ENCODE measurements at places on chromosomes 7 and 10.

- no peak for DNase-seq
Measured at GRCh38 chr7:20916311-20916710, 129.6 kb upstream of the SP8 start.

DNA sequence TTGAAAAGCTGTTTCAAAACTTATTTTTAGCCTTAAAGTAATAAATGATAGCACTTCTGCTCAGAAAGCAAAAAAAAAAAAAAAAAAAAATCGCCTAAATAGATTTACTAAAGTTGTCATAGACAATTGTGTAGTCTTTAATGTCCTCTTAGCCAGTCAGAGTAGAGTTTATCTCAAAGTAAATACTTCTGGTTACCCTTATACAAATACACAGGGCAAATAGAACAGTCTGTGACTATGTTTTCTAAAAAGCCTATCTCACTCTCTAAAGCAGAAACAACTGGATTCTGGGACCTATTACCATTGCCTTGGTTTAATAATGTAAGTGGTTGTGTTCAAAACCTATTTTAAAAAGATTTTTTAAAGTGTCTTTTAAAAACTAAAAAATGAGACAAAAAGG lies 156.2 kb upstream of the THSD7A start:
- DNase-seq: no peak

DNA sequence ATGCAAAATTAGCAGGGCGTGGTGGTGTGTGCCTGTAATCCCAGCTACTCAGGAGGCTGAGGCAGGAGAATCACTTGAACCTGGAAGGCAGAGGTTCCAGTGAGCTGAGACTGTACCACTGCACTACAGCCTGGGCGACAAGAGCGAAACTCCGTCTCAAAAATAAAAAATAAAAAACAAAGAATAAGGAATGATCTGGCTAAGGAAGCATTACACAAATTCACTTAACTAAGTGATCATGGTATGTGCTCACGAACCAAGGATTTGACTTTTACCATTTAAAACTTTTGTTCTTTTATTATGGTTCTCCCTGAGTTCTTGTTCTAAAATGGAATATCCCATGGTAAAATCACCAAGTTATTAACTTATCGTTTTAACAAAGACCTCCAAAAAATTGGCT lies 71.2 kb downstream of the SIRT1 start:
- no peak for DNase-seq

DNA sequence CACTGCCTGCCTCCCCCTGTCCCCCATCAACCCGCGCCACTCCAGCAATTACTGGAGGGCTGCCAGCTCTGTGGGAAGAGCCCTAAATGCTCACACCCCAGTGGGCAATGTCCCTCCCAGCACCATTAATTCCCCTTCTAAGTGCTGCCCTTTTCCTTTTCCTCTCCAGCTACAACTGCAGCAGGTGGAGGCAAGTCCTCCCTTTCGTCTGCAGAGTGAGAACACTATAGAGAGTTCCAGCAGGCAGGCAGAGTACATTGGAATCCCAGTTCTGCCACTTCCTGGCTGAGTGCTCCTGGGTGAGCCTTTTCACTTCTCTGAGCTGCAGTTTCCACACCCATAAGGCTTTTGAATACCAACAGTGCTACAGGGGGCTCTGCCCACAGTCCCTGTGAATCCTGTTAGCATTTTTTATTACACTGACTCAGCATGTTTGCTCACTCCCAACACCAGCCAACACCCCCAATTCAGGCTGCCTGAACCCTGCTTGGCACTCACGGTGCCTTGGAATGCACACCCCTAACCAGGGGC lies 447.0 kb downstream of the GRID1 start:
- DNase-seq: no peak

DNA sequence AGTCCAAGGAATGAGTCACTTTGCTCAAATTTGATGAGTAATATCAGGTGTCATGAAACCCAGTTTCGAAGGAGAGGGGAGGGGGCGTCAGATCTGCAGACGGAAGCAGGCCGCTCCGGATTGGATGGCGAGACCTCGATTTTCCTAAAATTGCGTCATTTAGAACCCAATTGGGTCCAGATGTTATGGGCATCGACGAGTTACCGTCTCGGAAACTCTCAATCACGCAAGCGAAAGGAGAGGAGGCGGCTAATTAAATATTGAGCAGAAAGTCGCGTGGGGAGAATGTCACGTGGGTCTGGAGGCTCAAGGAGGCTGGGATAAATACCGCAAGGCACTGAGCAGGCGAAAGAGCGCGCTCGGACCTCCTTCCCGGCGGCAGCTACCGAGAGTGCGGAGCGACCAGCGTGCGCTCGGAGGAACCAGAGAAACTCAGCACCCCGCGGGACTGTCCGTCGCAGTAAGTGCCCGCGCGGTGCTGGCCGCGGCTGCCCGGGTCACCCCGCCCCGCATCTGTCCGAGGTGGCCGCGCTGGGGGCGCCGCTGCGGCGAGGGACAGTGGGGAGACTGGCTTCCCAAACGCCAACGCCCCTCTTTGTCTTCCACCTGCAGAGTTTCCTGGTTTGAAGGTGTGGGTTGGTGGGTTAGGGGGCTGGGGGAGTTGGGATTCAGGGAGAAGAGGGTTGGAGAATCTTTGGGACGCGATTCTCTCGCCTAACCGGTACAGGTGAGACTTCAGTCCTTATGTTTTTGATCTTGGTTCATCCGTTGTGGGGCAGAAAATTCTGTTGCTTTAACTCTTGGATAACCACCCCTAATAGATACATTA lies at the start of gene TAC1:
TAC1 (plus strand) TSS at position 351 of the 829 bp plus-strand sequence. CDS start 527 bp downstream, outside the sequence.
- no peak for DNase-seq

DNA sequence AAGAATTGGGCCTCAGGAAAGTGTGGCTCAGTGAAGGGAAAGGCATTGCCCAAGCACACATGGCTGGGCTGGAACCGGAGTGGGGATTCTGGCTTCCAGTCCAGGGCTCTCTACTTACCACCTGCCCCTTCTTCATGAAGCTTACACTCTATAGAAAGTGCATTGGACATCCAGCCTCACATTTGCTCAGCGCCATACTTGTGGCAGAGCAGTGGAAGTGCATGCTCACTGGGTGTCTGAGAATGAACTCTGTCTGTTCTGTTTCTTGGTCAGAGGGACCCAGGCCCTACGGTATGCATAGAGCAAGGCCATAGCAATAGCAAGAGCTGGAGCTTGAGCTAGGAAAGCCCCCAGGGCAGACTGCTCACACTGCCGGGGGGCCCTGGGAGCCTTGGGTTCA lies 1253.5 kb downstream of the TYW1 start:
- DNase-seq: no peak

- DNase-seq: no peak
Measured at GRCh38 chr10:100669616-100670015, 75.8 kb upstream of the PAX2 start.

DNA sequence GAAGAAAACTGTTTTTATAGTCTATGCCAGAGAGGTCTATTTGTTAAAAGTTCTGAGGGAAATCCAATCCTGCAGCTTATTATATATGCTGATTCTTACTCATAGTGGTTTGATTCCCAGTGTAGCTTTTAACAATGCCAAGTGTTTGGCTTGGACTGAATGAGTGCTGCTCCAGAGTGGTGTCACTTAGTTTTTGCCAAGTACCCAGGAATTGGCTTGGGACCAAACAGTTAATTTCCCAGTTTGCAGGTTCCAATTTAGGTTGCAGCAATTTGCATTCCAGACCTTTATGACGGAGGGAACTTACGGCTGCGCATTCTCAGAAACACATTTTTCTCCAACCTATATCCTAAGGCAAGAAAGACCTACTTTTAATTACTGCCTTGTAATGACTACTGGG lies 32.4 kb downstream of the NSUN6 start:
- no peak for DNase-seq

DNA sequence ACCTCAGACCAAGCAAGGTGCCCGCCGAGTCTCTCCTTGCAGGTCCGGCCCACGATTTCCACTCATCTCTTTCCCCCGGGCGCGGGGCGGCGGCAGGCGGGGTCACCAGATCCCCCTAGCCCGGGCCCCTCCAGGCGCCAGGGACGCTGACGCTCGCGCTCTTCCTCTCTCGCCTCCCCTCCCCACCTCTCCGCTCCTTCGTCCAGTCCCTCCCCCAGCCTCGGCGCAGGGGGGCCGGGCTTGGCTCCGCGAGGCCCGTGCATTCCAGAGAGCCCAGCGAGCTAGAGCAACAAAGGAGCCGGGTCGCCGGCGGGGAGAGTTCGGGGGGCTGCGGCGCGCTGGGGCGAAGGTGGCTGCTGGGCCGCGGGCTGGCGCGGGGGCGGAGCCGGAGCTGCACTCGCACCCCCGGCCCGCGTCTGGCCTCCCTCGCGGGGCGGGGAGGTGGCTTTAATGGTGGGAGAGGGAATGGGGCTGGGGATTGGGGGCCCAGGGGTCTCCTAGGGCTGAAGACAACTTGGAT lies at the start of gene SMO:
SMO (plus strand) TSS at position 262 of the 520 bp plus-strand sequence. CDS start 519 bp downstream, outside the sequence.
- DNase-seq: no peak

DNA sequence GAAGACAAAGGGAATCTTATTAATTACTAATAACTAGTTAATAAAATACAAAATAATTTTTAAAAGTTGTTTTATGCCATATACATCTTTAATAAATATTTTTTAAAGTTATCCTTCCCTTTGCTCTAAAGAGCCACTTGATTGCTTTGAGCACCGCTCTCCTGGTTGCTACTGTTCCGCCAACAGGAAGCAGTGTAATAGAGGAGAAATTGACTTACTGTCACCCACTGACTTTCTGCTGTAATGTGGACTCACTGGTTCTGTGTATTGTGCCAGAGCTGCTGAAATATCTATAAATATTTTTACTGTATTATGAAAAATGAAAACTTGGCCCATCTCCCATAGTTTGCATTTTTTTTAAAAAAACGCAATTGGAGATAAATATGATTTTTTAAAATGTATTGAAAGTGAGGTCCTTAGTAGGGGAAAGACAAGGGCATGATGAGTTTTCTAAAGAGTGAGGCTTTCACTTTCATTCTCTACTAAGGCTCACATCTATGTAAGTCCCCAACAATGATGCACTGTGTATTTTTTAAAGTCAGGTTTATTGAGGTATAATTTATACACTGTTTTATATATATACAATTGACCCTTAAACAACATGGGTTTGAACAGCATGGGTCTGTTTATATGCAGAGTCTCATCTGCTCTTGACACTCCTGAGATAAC lies 100.5 kb downstream of the NPY start:
- no peak for DNase-seq

- DNase-seq: no peak
Measured at GRCh38 chr7:35329026-35329425, 75.1 kb upstream of the TBX20 start.

- no peak for DNase-seq
Measured at GRCh38 chr10:88004451-88004850, 141.0 kb downstream of the PTEN start.

DNA sequence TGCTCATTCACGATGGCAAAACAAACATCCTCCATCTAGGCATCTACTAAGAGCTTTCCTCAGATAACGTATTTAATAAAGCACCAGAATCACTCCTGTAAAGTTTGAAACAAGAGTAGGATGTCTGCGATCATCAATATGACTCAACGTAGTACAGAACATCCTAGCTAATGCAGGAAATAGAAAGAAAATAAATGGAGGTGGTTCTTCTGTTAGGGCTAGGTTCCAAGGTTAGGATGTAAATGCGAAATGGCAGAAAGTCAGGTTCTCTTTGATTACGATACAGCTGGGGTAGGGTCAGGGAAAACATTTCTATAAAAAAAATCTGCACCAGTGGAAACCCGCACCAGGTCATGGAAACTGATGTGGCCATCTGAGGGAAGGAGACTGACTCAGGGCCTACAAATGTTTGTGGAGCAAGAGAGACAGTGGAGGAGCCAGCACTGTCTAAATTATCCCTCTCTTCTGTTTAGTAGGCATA lies 29.1 kb downstream of the CCDC6 start:
- no peak for DNase-seq

GRCh38 chr10:123597676-123598075 lies 68.5 kb upstream of the GPR26 start:
- DNase-seq: no peak

DNA sequence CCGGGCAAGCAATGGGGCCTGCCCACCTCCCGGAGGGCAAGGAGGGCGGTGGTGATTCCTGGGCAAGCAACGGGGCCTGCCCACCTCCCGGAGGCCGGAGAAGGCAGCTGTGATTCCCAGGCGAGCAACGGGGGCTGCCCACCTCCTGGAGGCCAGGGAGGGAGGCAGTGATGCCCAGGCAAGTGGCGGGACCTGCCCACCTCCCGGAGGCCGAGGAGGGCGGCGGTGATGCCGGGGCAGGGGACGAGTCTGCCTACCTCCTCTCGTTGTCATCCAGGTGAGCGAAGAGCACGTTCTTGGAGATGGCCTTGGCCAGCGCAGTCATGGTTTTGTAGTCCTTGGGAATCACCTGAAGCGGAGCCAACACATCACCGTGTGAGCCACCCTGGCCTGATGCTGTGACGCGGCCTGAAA lies 49.5 kb upstream of the DNAAF5 start:
- DNase-seq: no peak

- DNase-seq: no peak
Measured at GRCh38 chr10:65945061-65945460, 980.8 kb upstream of the LRRTM3 start.

- DNase-seq: peak; percentile 1
Measured at GRCh38 chr10:58531084-58531695, 18.5 kb downstream of the BICC1 start.

DNA sequence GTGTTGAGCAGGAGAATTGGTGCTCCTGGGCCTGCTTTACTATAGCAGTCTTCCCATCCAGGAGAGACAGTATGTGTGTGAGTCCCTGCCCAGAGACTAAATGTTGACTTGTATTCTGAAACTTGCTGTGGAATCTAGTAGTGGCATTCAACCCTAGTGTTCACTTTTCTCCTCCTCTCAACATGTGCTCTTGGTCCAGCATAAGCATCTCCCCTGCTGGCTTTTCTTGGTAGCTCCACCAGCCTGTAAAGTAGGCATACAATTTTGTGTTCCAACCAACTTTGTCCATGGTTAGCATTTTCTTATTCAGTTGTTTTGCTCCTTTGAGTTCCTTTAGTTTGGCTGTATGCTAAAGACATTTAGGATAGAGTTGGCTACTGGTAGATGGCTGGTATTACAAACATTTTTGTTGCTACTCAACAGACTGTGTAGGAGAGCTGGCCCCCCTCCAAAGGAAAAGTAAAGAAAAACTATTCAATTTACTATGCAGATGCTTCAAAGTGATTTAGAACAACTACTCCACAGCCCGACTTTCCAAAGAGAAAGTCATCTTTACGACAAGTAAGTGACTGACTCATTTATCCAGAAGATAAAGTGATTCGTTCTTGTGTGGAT lies 46.0 kb downstream of the ASB4 start:
- DNase-seq: no peak

GRCh38 chr7:34307540-34307939 lies 350.5 kb upstream of the NPSR1 start:
- no peak for DNase-seq

DNA sequence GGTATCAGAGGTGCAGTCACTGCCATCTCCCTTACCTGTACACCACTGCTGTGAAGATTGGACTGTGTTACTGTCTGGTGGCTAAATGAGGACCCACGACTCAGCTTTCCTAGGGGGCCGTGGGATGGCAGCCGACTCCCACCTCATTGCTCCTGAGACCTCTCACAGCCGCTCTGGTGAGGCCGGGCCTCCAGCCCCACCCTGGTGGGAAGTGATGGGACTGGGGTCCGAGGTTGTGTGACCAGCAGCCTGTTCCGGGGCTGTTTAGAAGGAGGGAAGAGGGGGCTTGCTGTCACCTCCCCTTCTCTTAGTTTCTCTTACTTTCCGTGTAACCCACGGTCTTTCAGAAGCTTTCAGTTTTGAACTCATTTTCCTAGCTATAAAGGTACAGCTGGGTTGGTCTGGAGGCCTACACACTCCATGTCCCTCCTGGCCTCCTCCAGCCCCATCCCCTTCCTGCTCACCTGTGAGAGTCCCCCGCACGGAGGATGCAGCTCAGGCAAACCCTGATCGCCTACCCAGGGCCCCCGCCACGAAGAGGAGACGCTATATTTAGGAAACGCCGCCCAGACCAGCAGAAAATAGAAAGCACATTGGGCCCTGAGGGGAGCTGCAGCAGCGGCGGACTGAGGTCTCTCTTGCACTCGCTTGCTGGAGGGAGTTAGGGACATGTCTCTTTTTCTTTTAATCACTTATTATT lies 4.6 kb downstream of the EMX2 start:
- no peak for DNase-seq

Measured in effector memory CD4-positive, alpha-beta T cell (primary cell).